ENCODE measurements at places on chromosomes 2 and 18.

GRCh38 chr2:35821675-35822074 lies 533.9 kb upstream of the CRIM1 start:
- DNase-seq: no peak

DNA sequence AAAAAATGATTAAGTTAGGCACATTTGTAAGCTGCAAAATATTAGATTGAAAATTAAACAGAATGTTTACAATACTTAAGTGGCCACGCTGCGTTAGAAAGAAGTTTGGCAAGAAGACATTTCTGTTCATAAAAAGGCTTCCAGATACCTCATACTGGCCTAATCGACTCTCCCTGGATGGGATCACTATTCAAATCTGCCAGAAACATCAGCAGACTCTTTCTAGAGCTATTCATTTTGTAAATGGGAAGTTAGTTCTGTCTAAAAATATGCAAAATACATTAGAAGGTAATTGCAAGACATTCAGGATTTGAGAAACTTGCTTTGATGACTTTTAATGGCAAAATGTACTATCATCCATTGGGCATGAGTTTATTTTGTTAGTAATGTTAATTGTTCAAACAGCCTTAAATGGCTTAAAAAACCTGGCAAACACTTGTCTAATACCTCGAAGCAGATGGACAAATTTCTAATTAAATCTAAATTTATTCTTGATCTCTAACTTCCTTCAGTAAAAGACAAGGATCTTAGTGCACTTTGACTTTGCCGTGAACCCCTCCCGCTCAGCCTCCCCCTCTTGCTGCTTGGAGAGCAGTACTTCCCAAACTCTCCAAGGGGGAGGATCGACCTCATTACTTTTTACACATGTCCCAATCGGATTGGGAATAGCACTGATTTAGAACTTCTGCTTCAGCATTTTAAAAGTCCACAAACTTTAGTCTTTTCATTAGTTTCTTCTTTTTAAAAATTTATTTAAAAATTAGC lies 103.5 kb downstream of the SMIM21 start:
- no peak for DNase-seq

DNA sequence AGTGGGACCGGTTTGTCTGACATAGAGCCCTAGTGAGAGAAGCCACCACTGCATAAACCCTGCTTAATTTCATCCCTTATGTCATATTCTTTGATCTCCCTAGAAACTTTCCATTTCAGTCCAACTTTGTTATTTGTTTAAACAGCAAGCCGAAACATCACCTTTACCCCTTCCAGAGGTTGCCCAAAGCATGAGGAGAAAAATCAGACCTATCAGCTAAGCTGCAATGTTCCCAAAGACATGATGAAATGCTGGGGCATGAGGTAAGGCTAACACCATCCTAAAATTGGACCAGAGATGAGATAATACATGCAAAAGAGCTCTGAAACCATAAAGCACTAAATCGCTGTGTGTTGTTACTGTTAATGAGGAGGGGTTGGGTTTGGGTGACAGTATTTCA lies 447.9 kb upstream of the ACVR2A start:
- no peak for DNase-seq

GRCh38 chr2:210199186-210199765 lies 26.0 kb downstream of the ACADL start:
- DNase-seq: no peak

GRCh38 chr2:127576433-127577207 lies 41.1 kb downstream of the MYO7B start:
- no peak for DNase-seq

GRCh38 chr2:209416913-209417312 lies 6.9 kb upstream of the MAP2 start:
- DNase-seq: no peak

- DNase-seq: no peak
Measured at GRCh38 chr2:214577769-214578168, 166.9 kb downstream of the VWC2L start.
